ENCODE measurements at places on chromosomes 11 and 22. TPM values are rescaled to one million over a fixed set of nuclear protein-coding genes. Genes with fewer than 3 reads are reported as not detected.

Gene CLCF1
- polyA plus RNA-seq, result 0.44 TPM

- DNase-seq, result no peak
Measured at GRCh38 chr11:84870486-84870885, 756.7 kb downstream of the DLG2 start.

DNA sequence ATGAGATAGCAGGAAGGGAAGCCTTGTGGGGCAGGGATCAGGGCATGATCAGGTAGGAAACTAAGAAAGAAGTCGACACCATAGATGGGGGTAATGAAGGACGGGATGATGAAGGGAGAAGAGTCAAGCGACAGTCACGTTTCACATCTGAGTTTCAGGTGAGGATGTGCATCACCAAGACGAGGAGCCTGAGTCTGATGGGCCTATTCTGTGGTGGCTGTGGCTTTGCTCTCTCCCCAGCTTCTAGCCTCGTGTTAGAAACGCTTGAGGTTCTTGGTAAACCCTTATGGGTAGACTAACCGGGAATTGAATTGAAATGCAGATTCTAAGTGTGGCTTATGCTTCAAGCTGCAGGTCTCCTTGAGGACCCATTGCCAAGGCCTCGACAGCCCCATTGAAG, 45.6 kb upstream of the LMO1 start:
- DNase-seq, result no peak

DNA sequence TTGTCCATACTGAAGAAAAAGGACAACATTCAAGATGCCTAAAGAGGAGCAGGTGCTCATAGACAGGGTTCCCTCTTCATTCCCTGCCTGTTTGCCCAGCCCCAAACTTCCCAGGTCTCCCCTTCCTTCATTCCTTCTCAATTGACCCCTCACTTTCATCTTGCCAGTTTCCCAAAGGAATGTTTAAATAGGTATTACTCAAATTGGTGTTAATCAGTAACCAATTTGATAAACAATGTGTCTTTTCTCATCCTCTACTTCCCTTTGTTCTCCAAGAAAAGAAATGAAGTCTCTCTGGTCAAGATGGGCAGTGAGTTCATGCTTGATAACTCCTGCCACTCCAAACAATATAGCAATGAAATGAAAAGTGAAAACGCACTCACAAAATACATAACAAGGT, 101.9 kb downstream of the TMPRSS5 start:
- no peak for DNase-seq

DNA sequence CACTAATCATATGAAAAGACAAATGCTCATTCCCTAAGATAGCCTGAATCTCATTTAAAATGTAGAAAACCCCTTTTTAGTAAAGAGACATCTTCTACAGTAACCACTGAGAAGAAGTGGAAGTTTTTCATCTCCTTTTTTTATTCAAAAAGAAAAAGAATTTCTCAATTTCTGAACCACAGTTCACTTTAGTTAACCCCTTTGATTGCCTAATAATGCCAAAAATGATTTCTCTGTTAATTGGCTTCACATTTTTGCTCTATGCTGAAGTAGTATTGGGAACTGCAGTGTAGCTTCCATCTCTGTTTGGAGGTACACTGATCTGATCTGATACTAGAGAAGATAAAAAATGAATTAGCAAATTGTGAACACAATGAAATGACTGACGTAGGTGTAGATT, 58.3 kb downstream of the CD44 start:
- peak; percentile 27 for DNase-seq

- DNase-seq, result peak; percentile 88
Measured at GRCh38 chr22:32164075-32164860, 5.2 kb upstream of the C22orf42 start.

Data from CD14-positive monocyte (primary cell).